ENCODE measurements at places on chromosomes 5 and 9.

GRCh38 chr5:127865273-127865672 is 162.1 kb downstream of the CCDC192 start:
- no peak for DNase-seq

DNA sequence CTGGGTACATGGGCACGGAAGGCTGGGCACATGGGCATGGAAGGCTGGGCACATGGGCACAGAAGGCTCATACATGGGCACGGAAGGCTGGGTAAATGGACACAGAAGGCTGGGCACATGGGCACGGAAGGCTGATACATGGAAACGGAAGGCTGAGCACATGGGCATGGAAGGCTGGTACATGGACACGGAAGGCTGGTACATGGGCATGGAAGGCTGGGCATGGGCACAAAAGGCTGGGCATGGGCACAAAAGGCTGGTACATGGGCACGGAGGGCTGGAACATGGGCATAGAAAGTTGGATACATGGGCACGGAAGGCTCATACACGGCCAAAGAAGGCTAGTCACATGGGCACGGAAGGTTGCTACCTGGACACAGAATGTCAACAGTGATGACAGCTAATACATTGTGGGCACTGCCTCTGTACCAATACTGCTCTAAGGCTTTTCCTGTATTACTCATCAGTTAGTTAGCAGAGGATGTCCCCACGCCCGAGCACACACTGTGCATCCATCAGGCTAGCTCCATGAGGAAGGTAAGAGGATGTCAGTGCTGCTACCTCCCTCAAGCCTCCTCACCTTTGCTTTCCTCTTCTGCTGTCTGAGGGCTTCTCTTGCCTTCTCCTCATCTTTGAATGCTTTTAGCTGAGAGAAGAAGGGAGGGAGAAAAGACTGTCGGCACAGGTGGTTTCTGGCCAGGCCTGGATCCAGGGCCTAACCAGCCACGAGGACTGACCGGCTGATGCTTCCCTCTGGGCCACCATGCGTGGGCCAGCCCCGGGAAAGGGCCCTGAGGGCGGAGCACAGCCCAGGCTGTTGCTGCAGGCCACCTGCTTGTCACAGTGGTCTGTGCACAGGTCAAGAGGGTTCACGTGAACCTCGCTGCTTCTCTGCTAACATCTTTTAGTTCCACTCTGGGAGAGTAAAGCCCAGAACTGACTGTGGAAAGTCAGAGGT is 14.3 kb downstream of the GPX3 start:
- no peak for DNase-seq

GRCh38 chr5:149904293-149904886 is 40.2 kb downstream of the PDE6A start:
- DNase-seq: no peak

GRCh38 chr5:55356896-55357295 is 49.1 kb downstream of the MTREX start:
- DNase-seq: no peak

- DNase-seq: no peak
Measured at GRCh38 chr5:159341145-159341544, 10.9 kb upstream of the IL12B start.

- no peak for DNase-seq
Measured at GRCh38 chr5:61702784-61703183, 370.7 kb downstream of the ZSWIM6 start.

DNA sequence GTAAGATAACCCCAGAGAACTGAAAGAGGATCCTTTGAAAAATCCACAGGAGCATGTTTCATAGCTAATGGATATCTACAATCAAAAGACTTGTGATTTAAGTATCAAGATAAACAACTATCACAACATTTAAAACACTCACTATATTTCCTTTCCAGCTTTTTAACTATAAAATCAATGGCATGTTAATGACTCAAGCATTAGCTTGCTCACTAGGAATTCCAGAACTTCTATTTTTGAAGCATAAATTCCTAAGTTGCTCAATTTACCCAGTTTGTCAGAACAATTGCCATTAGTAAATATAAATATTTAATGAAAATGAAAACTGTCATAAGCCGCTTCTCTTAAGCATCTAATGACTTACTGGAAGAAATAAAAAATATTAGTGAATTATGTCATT is 355.3 kb downstream of the PRELID2 start:
- no peak for DNase-seq

- no peak for DNase-seq
Measured at GRCh38 chr5:36355516-36355915, 53.8 kb upstream of the RANBP3L start.

- DNase-seq: no peak
Measured at GRCh38 chr5:10427978-10428377, 13.7 kb upstream of the ROPN1L start.

GRCh38 chr5:14414007-14414406 is 167.6 kb upstream of the OTULINL start:
- peak; percentile 10 for DNase-seq

DNA sequence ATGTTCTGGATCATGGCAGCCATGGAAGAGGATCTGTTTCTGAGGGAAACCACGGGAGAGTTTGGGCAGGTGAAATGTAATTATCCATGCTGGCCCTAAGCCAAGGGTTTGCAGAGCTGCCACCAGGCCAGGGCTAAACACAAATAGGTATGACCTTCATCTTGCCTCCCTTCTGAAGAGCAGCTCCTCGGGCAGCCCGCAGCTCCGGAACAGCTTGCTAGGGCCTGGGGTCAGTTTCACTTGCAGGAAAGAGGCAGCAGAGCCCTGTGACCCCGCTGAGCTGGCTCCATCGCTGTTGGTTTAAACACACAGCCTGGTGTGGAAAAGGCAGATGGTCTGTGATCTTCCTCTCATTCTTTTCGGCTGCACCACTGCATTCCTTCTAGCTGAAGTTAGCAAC is 141.4 kb downstream of the TMEM38B start:
- no peak for DNase-seq

GRCh38 chr9:130607640-130608420 is 28.5 kb downstream of the FUBP3 start:
- DNase-seq: no peak

GRCh38 chr5:131747180-131748105 is 49.4 kb downstream of the FNIP1 start:
- DNase-seq: no peak

DNA sequence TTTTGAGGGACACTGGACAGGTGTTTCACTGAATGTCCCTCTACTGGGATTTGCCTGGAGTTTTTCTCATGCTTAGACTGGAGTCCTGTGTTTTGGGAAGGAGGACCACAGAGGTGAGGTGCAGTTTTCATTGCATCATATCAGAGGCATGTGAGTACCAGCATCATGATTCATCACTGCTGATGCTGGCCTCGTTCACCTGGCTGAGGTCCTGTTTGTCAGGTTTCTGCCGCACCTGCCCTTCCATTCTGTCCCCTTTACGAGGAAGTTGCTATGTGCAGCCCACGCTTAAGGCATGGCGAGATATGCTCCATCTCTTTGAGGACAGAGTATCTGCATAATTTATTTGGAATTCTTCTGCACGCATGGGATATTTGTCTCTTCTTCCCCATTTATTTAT is 162.1 kb downstream of the TENT4A start:
- DNase-seq: no peak

GRCh38 chr5:16406023-16406422 is 59.6 kb downstream of the ZNF622 start:
- DNase-seq: no peak

GRCh38 chr5:135317286-135317685 is 81.7 kb downstream of the MACROH2A1 start:
- DNase-seq: no peak

DNA sequence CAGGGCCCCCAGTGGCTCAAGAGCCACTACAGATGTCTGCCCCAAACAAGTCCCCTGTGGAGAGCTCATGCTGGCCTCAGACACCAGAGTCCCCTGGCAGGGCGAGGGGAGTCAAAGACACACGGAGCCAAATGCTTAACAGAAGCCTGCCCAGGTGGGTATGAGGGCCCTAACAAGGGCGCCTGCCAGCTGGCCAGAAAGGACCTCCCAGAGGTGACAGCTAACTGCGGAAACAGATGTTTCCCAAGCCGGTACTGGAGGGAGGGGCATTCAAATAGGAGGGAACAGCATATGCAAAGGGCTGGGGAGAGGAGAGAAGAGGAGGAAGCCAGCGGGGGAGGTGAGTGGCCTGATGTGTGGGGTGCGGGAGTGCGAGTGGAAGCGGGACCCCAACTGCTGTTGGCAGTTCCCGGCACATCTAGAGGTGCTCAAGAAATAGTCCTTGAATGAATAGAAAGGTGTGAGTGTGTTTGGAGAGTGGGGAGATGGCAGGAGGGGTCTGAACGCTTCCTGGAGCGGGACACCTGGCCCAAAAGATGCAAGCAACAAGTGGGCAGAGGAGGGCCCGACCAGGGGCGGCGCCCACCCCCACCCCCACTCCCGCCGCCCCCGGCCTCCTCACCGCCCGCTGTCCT is 824 bp downstream of the MXD3 start:
- no peak for DNase-seq

Data from activated naive CD4-positive, alpha-beta T cell (primary cell).